ENCODE measurements at places on chromosomes 16 and 17. TPM values are rescaled to one million over a fixed set of nuclear protein-coding genes. Genes with fewer than 3 reads are reported as not detected.

DOC2B gene
- 0.94 TPM for total RNA-seq

HOXB1 gene
- not detected for total RNA-seq

SGCA gene
- total RNA-seq: 1.9 TPM

SCIMP gene
- not detected for total RNA-seq

KRT16 gene
- total RNA-seq: 1.3 TPM

KRT9 gene
- not detected for total RNA-seq

ATP2C2 gene
- total RNA-seq: 0.15 TPM

SPATA33 gene
- total RNA-seq: 18.4 TPM

KRTAP4-3 gene
- not detected for total RNA-seq

KRTAP3-2 gene
- not detected for total RNA-seq

KRTAP4-12 gene
- not detected for total RNA-seq

MSL1 gene
- total RNA-seq: 53.1 TPM

SCGB1C2 gene
- not detected for total RNA-seq

RASL10B gene
- total RNA-seq: not detected

SMIM36 gene
- total RNA-seq: not detected

TM4SF5 gene
- total RNA-seq: 0.54 TPM

ATAD5 gene
- total RNA-seq: 4.6 TPM

PHB1 gene
- total RNA-seq: 483 TPM

CTRB1 gene
- total RNA-seq: not detected

MEFV gene
- total RNA-seq: not detected

CLDN9 gene
- 0.29 TPM for total RNA-seq

BAIAP3 gene
- total RNA-seq: 0.94 TPM

MPP2 gene
- total RNA-seq: 1.3 TPM

All from A549 treated with GW870086 at 1 μM for 4 hours (cell line).